ENCODE measurements at places on chromosomes 6 and 20.

DNA sequence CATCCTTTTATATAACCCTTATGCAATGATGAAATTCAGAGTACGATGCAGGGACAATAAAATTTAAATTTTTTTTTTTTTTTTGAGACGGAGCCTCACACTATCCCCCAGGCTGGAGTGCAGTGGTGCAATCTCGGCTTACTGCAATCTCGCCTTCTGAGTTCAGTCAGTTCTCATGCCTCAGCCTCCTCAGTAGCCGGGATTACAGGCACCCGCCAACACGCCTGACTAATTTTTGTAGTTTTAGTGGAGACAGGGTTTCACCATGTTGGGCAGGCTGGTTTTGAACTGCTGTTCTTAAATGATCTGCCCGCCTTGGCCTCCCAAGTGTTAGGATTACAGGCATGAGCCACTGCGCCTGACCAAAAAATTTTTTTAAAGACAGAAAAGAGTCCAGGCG, 15.2 kb downstream of the MTO1 start:
- no peak for DNase-seq

- DNase-seq, result no peak
These were observed 1136.0 kb downstream of the HACE1 start for GRCh38 chr6:103723438-103724322.

DNA sequence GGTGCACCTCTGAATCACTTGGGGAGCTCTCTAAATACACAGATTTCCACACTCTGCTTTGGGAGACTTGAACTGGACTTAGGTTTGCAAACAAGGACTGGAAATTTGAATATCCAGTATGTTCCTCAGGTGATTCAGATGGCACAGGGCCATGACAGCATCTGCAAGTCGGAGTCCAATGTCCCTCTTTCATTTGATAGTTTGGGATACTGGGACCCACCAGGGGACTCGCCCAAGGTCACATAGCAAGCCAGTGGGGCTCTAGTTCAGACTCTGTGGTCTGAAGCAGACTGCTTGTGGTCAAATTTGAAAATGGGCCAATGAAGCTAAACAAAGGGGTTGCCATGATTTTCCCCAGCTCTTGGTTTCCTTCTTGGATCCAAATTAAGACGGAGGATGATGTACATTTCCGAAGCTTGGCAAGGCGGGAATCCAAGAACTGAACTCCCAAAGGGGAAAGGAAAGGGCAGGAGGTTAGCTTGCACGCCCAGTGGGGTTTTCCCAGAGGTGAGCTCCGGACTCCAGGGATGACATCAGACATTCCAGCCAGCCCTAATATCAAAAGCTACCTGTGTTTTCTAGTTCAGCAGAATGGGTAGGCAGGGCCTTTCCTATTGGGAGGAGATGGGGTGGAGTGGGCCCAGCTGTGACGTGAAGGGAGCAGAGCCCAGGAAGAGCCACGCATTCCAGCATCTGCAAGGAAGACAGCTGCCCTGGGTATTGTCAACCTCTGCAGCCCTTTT, 3.4 kb upstream of the SYS1 start:
- no peak for DNase-seq

DNA sequence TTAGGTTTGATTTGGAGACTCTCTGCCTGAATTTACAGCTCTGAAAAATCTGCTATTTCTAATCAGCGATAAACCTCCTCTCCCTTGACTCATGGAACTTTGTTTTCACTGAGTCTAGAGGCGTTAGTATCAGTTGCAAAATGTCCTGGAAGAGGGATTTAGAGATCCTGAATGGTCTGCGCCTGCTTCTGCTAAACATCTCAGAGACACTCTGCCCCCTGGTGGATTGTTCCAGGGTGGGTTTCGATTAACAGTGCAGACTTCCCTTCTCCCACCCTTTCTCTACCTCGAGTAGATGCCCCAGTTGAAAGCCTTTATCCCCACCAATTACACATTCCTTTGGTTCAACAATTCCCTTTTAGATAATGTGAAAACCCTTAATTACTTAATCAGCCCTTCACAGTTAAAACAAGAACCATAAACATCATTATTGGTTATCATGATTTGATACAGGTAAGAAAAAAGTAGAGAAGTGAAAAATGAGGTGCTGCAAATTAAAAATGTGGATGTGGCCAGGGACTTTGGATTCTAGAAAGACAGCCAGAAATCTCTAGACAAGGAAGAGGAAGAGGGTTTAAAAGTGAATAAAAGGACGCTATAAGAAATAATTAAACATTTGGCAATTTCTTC, 5.5 kb downstream of the HTR1B start:
- no peak for DNase-seq

- no peak for DNase-seq
These were observed 435 bp downstream of the DLK2 start for GRCh38 chr6:43454696-43455530.

DNA sequence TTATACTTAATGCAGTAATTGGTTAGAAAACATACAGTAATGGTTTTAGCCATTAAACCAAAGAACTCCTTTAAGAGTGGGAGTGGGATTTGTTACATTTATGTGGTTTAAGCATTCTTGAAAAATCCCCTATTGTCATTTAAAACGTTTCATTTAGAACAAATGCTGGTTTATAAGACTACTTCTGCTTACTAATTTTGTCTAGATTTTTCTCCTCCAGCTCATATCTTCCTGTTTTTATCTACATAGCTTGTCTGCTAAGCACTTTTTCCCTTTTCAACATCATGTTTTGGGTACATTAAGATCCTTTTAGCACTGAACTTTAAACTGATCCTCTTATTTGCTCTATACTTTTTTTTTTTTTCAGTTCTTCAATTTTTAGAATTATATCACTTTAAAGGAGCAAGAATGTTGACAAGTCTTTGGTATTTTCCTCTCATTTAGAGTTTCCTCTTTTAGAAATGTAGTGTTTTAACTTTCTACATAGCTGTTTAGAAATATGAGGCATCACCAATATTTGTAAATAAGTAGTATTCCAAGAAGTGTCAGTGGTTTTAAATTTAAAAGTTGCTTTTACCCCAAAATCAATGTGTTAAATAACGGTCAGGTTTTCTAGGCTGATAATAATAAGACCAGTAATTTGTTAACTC, 80.9 kb downstream of the SESN1 start:
- DNase-seq, result no peak

DNA sequence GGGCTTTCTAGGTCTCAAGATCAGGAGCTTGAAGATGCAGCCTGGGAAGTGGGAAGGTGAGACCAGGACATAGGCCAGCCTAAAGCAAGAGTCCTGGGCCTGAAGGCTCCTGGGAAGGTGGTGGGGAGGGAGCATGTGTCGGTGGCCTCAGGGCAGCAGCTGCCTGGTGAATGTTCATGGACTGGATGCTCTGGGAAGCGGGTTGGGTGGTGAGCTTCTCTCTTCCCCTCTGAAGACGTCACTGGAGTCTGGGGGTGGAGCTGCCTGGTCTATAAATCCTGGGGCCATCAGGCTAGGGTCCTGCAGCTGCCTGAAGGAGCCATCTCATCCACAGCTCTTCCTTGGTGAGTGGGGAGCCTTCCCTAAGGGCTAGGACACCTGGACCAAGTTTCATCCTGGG, at the start of gene GNRH2:
GNRH2 (plus strand) TSS at position 301 of the 400 bp plus-strand sequence. CDS start 793 bp downstream, outside the sequence.
- DNase-seq, result no peak

- peak; percentile 40 for DNase-seq
These were observed 2.4 kb downstream of the CSTL1 start for GRCh38 chr20:23441850-23442313.

GRCh38 chr6:107611094-107611810, 121.3 kb downstream of the SOBP start:
- no peak for DNase-seq

DNA sequence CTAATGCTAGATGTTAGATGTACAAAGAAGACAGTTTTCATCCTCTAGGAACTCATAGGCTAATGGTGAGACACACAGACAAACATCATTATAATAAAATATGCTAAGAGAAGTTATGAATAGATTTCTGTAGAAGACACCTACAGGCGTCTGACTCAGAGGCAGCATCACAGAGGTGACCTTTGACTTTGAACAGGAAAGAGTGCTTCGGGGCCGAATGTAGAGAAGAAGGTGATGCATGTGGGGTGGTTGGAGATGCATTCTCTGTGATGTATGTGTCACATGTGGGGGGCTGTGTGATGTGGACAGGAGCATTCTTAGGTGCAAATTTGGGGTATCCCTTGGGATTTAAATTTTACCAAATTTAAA, 6.8 kb downstream of the GUCA1A start:
- no peak for DNase-seq

DNA sequence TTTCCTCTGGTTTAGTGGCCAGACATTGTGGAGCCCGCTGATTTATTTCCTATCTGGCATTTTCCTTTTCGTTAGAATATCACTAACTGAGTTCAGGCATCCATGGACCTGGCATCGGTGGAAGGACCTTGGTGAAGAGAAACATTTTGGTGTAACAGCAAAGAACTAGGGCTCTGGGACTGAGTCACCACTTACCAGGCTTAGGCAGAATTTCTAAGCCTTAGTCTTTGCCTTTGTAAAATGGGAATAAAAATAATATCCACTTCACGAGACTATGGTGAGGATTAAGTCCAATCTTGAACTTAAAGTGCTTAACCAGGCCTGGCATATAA, 42.0 kb upstream of the ENPP1 start:
- no peak for DNase-seq

DNA sequence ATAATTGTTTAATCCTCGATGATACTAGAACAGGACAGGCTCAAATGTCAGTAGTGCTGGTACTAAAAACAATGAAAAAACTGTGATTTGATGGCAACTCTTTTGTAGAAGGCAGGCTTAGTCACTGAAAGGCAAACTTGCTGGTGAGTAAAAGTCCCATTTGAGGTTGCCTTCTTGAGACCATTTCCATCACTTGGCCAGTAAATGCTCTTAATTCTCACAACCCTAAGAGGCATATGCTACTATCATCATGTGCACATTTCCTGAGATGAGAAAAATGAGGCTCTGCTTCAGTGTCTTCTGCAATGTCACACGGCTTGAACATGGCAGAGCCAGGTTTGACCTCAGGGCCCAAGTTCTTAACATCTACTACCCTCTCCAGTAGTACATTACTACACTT, 9.9 kb downstream of the AKIRIN2 start:
- DNase-seq, result no peak

DNA sequence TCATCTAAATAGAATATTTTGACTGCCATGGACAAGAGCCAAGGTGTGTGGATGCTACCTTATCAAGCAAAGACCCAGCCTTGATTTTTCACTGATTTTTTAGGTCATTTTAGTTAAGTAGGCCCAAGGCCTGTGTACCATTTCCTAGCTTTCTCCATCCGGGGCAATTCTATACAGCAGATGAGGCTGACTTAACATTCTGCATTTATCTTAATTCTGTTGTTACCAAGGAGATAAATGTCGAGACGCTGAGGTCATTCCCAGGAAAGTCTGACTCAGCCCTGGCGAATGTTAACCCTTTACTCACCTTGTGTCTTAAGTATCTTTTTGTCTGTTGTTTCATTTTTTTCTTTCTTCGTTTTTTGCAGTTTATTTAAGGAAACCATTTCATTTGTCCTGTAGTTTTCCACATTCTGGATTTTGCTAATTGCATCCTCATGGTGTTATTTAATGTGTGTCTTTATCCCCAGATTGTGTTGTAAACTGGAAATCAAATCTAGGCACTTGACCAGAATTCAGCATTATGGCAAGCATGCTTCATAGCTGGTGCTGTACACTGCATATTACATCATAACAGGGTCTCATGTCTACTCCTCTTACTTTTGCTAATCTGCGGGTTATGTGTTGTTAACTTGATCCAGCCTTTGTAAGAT, 277.0 kb downstream of the CDKAL1 start:
- no peak for DNase-seq

GRCh38 chr20:31472395-31473330, 2.3 kb downstream of the DEFB124 start:
- DNase-seq, result no peak

GRCh38 chr20:7248281-7249201, 481.1 kb downstream of the BMP2 start:
- no peak for DNase-seq

- DNase-seq, result no peak
These were observed 182.6 kb upstream of the MOCS1 start for GRCh38 chr6:40116832-40117231.

DNA sequence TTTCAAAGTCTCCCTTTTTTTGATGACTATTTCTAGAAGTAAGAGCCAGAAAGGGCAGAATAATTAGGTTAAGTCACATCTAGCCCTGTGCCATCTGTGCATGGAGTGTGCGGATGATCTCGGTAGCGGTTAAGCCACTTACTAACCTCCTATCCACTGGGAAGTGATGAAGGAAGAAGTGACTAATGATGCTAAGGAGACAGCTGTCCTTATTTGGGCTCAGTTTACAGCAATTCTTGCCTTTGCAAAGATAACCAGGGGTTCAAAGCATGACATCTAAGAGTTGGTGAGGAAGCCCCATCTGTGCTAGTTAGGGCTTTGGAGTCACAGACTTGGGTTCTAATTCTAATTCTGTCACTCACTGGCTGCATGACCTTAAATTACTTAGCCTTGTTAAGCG, 62.4 kb upstream of the RREB1 start:
- DNase-seq, result no peak

- no peak for DNase-seq
These were observed 987 bp downstream of the TMEM181 start for GRCh38 chr6:158560836-158561320.

GRCh38 chr6:113306552-113307145, 550.5 kb upstream of the MARCKS start:
- DNase-seq, result peak; percentile 2

DNA sequence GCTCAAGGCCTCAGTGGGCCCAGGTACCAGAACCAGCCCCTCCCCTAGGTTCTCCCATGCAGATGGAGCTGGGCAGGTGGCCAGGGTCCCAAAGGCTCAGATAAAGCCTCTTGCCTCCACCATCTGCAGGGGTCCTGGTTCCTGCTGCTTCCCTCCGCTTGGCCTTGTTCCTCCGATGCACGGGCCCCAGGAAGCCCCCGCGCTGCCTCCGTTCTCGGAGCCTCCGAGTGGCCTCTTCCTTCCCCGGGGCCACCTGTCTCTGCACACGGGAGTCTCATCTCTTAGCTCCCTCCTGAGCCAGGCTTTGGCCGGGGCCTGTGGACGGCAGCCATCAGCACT, 1.9 kb upstream of the PTK6 start:
- DNase-seq, result no peak

DNA sequence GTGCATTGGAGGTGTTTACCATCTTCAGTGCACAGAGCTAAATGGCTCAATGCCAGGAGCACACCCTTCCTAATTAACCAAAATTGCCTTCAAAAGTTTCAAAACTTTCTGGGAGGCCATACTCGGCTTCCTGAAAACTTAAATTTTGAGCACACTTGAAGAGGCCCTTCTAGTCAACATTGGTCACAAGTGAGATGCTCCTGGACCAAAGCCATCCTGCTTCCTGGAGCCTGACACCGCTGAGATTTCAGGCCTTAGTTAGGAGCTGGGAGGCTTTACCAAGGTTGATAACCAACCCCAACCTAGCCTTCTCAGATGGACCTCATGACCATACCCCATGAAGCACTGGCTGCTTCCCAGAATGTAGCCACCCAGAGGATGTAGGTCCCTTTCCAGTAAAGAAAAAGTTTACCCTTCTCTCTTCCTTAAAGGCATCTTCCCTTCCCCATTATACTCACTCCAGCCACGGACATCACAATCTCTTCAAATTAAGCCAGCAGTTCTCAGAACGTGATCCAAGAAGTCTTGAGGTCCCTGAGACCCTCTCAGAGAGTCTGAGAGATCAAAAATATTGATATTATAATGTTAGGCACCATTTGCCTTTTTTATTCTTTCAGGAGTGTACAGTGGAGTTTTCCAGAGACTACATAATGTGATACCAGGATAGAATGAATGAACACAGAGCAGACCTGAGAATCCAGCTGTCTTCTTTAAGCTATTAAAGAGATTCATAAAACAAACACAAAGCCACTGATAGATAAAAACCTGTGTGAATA, 32.8 kb upstream of the SPTLC3 start:
- DNase-seq, result no peak

- DNase-seq, result no peak
These were observed 11.0 kb downstream of the PANK2 start for GRCh38 chr20:3900187-3900604.
